ENCODE measurements at places on chromosomes 2 and 18. TPM values are rescaled to one million over a fixed set of nuclear protein-coding genes. Genes with fewer than 3 reads are reported as not detected.

GRCh38 chr2:80154231-80154915 is 150.2 kb downstream of the LRRTM1 start:
- no peak for DNase-seq

DNA sequence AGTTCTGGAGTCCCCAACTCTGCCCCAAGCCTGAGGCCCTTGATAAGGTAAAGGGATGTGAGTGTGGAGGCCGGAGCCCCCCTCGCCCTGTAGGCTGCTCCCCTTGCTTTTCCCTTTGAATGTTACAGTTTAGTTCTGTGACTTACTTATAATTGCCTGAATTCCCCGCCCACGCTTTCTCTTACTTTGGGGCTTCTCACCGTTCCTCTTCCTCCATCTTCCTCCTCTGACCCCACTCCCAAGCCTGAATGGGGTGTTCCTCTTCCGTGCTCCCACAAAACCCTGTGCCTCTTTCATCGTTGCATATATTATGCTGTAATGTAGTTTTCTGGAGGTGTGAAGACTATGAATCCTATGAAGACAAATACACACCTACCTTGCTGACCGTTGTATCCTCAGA is 15.0 kb upstream of the IL1RN start:
- DNase-seq: no peak

- DNase-seq: no peak
Measured at GRCh38 chr2:227461811-227462461, 10.0 kb upstream of the AGFG1 start.

DNA sequence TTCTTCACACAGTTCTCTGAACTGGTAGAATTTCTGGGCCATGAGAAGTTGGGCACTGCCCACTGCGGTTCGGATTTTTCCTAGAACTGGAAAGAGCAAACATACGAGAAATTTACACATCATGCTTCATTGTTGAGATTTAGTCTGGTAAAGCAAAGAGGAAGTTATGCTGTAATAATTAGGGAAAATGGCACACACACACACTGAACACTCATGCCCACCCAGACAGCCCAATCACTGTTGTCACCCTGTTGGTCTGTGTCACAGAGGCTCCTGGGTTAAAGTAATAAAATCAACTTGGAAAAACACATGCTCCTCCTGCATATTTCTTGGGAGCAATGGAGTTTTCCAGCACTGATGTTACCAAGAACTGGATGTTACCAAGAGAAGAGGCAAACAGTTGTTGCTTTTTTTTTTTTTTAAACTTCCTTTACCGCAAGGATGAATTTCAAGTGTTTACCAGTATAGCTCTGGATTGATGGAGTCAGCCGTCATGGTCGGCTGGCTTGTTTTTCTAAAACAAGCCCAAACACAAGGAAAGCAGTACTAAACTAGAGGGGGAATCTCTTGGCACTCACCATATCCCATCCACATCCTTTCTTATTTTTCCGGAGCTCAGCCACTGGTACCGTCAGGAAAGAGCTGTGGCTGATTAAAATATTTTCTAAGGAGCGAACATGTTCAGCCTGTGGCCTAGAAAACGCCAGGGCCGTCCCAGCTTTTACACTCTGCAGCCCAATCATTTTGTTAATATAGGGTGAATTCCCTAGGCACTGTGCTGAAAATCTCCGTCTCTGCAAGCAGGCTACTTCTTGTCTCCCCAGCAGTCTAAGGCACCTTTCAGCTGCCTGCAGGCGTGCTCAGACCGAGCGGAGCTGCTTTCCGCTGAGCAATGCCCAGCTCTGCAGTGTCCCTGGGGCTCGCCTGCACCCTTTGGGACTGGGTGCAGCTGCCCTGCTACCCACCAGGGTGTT is 58.9 kb downstream of the TGIF1 start:
- no peak for DNase-seq

GRCh38 chr2:7969756-7970515 is 711.9 kb upstream of the ID2 start:
- no peak for DNase-seq

DNA sequence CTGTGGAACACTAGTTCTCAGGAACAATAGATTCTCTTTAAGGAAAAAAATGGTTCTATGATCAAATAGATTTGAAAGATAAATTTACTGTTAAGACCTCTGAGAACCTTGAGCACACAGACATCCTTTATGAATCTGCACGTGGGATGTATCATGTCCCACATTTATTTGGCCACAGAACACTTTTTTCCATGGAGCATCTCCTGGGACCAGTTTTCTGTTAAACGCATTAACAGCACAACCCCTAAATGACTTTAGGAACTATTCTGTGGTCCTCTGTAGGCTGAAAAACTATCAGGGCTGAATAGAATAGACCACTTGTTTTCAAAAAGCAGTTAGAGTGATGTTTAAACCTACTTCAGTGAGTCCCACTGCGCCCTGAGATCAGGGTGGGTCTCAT is 132.2 kb upstream of the PID1 start:
- DNase-seq: no peak

DNA sequence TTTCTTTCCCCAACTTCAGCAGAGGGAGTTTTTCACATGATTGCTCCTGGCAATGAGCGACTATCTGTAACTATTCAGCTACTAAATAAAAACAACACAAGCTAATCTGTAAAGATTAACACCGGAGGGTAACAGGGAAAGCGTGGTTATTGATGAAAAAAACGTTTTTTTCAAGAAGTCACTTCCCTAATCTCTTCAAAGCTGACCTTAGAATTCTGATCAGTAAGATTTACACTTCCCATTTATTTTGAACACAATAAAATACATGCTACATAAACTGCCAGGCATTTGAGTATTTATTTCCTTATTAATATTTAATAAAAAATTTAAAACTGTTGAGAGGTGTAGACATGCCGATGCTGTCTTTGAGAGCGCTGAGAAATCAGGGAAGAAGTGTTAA is 207.4 kb upstream of the HDAC4 start:
- DNase-seq: no peak

DNA sequence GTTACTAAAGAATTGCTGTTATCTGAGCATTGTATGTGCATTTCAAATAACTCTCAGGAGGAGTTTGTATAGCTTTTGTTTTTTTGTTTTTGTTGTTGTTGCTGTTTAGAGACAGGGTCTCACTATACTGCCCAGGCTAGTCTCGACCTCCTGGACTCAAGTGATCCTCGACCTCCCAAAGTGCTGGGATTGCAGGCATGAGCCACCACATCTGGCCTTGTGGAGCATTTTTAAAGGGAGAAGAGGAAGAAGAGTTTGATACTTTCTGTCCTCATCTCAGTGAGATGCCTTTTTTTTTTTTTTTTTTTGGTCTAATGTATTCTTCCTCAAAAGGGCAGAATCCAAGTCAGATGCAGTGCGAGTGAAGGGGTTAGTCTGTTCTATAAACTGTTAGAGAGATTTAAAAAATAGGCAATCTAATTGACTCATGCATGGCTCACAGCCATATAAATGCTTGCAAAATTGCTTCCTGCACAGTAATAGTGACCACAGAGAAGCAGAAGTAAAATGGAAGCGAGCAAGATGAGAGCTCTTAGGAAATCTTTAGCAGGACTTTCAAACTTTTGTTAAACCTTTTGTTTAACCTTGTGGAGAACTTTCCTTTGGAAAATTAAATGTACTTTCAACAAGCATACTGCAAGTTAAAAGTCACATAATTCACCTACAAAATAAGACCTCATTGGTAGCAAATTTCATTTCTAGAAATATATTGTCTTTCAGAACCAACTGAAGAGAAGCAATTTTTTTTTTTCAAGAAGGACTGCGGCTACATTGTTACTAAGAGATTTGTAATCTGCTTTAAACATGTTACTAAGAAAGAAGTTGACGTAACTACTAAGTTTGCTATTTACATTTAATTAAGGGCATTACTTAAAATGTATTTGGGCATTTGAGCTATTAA is 52.3 kb upstream of the ROCK1 start:
- no peak for DNase-seq

- no peak for DNase-seq
Measured at GRCh38 chr2:138682163-138682562, 98.0 kb downstream of the NXPH2 start.

GRCh38 chr18:58612315-58613055 is 16.4 kb downstream of the ALPK2 start:
- no peak for DNase-seq

- peak; percentile 86 for DNase-seq
Measured at GRCh38 chr2:237700512-237701032, 73.2 kb downstream of the LRRFIP1 start.

MAP2 gene
- total RNA-seq: 57.6 TPM

SLC8A1 gene
- total RNA-seq: 5.6 TPM

PEX13 gene
- 12.8 TPM for total RNA-seq

IL36RN gene
- not detected for total RNA-seq

CYP27C1 gene
- not detected for total RNA-seq

SIX3 gene
- total RNA-seq: not detected

All from ascending aorta (tissue), 2 donors.